Right renal cortex interstitium (tissue), 3 donors: ENCODE measurements at places on chromosomes 2 and 18.

- no peak for DNase-seq
Measured at GRCh38 chr2:223260681-223261080, 208.7 kb downstream of the KCNE4 start.

DNA sequence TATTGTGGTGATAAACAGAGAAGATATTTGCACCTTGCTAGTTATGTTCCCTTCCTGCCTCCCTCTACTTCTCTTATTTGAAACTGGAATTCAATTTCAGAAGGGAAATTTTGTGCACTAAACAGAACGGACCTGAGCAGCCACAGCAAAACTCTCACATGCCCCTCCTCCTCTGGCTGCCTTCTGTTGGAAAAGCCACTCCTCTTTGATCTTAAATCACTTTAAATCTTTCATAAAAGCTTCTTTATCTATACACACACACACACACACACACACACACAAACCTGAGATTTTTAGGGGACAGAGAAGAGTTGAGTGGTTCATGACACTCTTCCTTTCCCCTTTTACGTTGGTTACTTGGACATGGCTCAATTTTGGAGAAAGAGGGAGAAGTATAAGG, 5.6 kb downstream of the TBR1 start:
- DNase-seq: no peak

DNA sequence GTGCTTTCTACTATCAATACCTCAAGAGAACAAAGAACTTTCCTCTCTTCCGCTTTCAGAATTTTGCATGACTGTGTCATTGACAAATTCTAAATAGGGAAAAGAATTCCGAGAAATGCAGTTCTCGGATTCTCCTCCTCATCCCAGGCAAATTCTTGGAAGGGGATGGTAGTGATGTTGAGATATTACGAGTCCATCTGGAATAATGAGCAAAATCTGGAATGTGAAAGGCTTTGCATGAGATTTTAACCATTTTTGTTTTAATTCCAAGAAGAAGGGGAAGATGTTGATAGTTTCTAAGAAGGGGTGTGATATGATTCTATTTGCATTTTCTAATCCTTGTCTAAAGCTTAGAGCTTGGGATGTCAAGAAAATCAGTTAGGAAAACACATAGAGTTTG, 127.1 kb upstream of the DOCK10 start:
- DNase-seq: no peak

DNA sequence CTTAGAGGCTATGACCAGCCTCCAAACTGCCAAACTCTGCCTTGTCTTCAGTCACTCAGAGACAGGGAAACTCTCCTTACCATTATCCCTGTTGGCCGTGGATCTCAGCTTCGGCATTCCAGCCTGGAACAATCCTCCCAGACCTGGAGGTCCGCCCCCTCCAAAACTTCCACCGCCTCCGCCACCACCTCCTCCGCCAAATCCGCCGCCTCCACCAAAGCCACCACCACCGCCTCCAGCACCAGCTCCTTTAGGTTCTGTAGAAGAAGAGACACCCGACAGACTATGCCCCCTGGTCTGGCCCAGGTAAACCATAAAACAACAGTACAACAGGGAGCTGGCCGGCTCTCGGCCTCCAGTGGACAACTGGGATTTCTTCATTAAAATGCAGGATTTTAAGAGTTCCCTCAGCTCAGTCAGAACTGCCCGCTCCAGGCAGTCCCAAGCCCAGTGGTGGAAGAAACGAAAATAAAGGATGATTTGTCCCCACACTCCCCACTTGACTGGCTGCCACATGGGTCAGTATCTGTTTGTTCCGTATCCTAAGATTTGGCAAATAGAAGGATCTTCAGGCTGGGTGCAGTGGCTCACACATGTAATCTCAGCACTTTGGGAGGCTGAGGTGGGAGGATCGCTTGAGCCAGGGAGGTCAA, 22.4 kb downstream of the WIPF1 start:
- DNase-seq: no peak

DNA sequence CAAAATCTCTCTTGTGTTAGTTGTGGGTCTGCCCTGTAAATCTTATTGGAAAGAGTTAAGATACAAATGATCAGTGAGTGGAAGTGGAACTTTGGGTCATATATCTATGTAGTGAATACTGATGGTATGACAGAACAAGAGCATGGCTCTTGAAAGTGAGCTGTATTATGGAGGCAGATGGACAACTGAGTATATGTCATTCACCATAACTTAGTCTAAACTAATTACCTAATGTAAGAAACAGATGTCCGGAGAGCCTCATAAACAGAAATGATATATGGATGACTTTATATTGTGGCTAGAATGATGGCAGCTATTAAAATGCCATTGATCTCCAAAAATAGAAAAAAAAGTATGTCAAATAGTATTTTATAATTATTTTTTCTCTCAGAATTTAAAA, 72.4 kb downstream of the FASTKD2 start:
- DNase-seq: no peak

- no peak for DNase-seq
Measured at GRCh38 chr2:26724784-26725520, 32.4 kb downstream of the KCNK3 start.
